ENCODE measurements at places on chromosomes 4 and X.

DNA sequence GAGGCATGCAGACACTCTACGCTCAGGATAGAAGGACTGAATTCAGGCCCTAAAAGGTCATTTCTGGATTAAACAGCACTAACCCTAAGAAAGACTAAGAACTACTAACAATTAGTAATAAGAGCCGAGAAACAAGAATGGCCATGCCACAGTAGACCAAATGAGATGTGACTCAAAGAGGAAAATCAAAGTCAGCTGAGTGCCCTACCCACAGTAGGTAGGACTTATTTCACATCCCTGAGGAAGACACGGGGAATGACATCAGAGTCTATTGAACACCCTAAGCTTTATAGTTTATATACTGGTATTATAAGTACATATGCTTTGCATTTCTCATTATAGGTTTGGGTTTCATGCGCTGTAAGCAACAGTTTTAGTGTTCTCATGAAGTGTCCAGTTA is 2.7 kb upstream of the ARSJ start:
- H3K4me1 ChIP-seq: peaks cover 2% of the 10 kb centered on the region
- peaks cover 23% of the 10 kb centered on the region for H3K27me3 ChIP-seq
- H3K36me3 ChIP-seq: no peaks in the 10 kb centered on the region
- H3K4me3 ChIP-seq: no peak overlapping the region
- H3K27ac ChIP-seq: no peak overlapping the region

GRCh38 chr4:189185810-189186432 is 754.8 kb upstream of the FRG1 start:
- H3K27ac ChIP-seq: no peak overlapping the region
- no peak overlapping the region for H3K4me3 ChIP-seq
- H3K27me3 ChIP-seq: no peaks in the 10 kb centered on the region
- no peak for DNase-seq
- no peaks in the 10 kb centered on the region for H3K4me1 ChIP-seq
- H3K36me3 ChIP-seq: no peaks in the 10 kb centered on the region

DNA sequence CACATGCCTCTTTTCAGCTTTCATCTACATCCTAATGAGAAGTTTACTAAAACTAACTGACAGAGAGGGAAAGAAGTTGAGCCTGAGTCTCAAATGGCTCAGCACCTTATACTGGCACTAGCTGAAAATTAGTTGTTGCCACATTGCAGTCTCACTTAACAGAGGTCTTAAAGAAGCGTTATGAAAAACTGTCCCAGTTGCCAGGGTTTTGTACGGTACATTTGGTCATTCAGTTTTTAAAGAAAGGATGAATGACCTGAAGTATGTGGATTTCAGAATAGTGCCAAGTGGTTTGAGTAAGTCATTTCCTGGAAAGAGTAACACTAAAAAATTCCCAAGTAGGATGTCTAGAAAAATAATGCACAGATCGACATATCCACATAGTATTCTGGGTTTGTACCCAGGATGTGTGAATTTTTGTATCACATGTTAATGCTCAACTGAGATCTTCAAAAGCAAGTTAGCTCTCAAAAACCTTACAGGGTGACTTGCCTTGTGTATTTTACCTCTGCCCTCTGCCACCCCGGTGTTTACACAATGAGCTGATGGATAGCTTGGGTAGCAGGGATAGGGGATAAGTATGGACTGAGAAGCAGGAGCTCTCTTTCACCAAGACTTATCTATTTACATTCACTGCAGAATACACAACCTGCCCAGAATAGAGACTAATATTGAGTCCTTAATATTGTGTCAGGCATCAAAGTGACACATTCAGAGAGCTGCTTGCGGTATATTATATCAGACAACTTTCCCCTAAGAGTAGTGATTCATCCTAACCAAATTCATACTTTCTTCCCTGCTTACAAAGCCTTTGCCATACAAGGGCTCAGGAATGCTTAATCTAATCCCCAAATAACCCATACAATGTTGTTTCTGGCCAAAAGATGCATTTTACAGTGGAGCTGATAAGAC is 1075.7 kb upstream of the PABPC4L start:
- H3K27ac ChIP-seq: no peak overlapping the region
- no peaks in the 10 kb centered on the region for H3K36me3 ChIP-seq
- H3K4me3 ChIP-seq: no peak overlapping the region
- no peaks in the 10 kb centered on the region for H3K27me3 ChIP-seq

DNA sequence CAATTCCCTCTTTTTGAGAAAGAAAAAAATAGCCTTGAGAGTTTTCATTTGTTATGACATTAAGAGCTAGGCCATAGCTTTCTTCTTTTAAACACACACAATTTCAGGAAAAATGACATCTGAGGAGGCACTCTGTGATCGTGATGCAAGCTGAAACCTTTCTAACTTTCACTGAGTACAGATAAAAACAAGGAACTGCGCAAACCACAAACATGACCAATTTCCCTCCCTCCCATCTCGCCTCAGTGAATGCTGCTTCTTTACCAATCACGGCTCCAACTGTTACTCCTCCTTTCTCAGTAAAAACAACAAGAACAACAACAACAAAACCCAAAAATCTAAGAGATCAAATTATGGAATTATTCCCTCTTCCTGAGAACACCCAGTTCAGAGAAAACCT is 626.8 kb downstream of the TLL1 start:
- no peak overlapping the region for H3K27ac ChIP-seq
- no peak overlapping the region for H3K4me3 ChIP-seq
- H3K36me3 ChIP-seq: no peaks in the 10 kb centered on the region
- no peaks in the 10 kb centered on the region for H3K27me3 ChIP-seq
- H3K4me1 ChIP-seq: no peaks in the 10 kb centered on the region

GRCh38 chrX:151974336-151975227 is at the start of gene GABRE:
GABRE (minus strand) TSS chrX:151974676; CDS start chrX:151974625, 51 bp downstream.
- H3K27me3 ChIP-seq: peaks cover 15% of the 10 kb centered on the region
- H3K4me1 ChIP-seq: no peaks in the 10 kb centered on the region
- no peak for DNase-seq
- H3K27ac ChIP-seq: no peak within 1 kb of the TSS
- no peak within 1 kb of the TSS for H3K4me3 ChIP-seq
- H3K36me3 ChIP-seq: no peaks in the 10 kb centered on the region

GRCh38 chrX:97633798-97634197 is 750.1 kb downstream of the RPA4 start:
- H3K36me3 ChIP-seq: no peaks in the 10 kb centered on the region
- no peak for DNase-seq
- H3K4me1 ChIP-seq: no peaks in the 10 kb centered on the region
- H3K27ac ChIP-seq: no peak overlapping the region

DNA sequence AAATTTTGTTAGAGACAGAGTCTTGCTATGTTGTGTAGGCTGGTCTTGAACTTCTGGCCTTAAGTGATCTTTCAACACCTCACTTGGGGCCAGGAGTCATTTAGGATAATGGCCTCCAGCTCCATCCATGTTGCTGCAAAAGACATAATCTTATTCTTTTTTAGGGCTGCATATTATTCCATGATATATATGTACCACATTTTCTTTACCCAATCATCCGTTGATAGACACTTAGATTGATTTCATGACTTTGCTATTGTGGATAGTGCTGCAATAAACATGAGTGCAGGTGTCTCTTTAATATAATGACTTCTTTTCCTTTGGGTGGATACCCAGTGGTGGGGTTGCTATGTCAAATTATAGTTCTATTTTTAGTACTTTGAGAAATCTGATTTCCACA is 140.9 kb upstream of the LCORL start:
- no peak overlapping the region for H3K27ac ChIP-seq
- no peaks in the 10 kb centered on the region for H3K4me1 ChIP-seq
- H3K4me3 ChIP-seq: no peak overlapping the region
- no peaks in the 10 kb centered on the region for H3K36me3 ChIP-seq
- no peak for DNase-seq
- H3K27me3 ChIP-seq: no peaks in the 10 kb centered on the region

- H3K27me3 ChIP-seq: no peaks in the 10 kb centered on the region
- H3K4me3 ChIP-seq: peak overlapping the region; percentile 0
- H3K27ac ChIP-seq: peak overlapping the region; percentile 26
These were observed 16.3 kb upstream of the DHRSX start for GRCh38 chrX:2517055-2517454.

DNA sequence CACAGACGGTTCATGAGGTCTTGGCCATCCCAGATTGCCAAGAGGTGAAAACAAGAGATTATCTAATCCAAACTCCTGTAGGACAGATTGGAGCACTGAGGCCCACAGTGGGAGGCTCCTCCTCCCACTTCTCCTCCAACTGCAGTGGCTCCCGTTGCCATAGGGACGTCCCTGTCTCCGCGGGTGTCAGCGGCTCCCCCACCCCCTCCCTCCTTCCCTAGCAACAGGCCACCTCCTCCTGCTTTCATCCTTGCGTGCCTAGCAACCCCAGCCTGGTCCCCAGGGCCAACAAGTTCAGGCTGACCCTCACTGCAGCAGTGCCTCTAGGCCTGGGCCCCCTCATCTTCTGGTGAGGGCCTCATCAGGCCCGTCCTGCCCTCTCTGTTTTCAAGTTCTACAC is 6.8 kb upstream of the IQSEC2 start:
- no peaks in the 10 kb centered on the region for H3K36me3 ChIP-seq
- H3K4me3 ChIP-seq: no peak overlapping the region
- peaks cover 5% of the 10 kb centered on the region for H3K4me1 ChIP-seq
- H3K27me3 ChIP-seq: no peaks in the 10 kb centered on the region
